ENCODE measurements at places on chromosomes 5 and 9.

DNA sequence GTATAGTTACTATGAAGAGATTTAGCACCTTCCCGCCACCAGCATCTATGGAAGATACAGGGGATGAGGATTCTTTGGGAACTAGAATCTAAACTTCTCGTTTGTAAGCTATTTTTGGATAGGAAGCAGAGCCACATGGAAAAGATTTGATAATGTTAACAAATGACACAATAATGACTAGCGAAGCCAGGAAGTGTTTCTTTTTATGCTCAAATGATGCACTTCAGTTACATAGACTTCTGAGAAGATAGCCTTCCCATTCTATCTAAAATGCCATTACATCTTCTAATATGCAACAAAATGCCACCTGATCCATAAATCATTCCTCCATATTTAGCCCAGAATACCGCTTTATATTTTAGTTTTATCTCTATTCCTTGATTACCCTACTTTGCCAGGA, 17.0 kb upstream of the TNC start:
- DNase-seq = no peak

- no peak for DNase-seq
Observed at GRCh38 chr5:166338801-166339200, 1952.6 kb upstream of the WWC1 start.

DNA sequence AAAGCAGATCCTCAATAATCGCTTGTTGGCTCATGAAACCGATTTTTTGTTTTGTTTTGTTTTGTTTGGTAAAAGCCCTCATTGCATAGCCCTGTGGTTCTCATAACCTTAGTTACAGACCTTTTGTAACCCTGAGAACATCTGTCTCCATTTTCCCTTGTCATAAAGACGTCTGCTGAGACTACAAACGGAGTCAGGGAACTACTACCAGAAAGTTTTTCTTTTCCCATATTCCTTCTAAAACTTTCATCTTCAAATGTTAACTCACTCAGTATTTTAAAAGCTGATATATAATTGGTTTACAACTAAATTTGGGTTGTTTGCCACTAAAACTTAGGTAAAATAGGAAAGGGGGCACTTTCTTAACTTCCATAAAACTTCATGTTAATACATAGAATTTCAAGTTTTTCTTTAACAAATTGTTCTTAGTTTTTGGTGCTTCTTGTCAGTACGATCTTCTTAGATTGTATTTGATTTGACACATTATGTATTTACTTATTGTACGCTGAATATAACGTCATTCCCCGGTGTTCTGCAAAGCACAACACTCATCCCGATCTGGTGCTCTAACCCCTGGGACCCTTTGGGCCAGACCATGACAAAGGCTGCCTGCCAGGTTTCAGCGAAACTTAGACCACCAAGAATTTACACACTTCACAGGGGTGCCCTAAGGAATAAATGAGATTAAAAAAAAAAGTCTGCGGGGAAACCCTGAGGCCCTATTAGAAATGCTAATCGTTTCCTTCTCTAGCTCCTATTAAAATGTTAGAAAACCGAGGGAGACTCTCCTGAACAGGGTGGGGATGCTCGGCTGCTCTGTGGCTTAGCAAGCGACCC, 1.1 kb upstream of the ANP32B start:
- DNase-seq = no peak

DNA sequence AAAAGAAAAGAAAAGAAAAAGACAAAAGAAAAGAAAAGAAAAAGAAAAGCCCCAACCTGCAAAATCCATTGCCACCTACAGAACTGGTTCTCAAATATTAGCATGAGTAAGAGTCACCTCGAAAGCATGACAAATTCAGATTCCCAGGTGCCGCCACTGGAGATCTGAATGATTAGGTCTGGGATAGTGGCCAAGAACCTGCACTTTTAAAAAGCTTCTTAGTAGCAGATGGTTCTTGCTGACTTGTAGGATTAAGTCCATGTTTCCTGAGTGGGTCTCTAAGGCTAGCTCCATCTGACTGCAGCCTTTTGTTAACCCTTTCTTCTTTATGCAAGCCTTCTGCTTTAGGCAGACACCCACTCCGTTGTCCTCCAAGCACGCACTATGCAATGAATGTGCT, 178.5 kb upstream of the CDH18 start:
- DNase-seq = no peak

GRCh38 chr9:6450641-6451375, 37.8 kb downstream of the UHRF2 start:
- no peak for DNase-seq

GRCh38 chr5:58507715-58508114, 16.5 kb downstream of the GAPT start:
- DNase-seq = no peak

DNA sequence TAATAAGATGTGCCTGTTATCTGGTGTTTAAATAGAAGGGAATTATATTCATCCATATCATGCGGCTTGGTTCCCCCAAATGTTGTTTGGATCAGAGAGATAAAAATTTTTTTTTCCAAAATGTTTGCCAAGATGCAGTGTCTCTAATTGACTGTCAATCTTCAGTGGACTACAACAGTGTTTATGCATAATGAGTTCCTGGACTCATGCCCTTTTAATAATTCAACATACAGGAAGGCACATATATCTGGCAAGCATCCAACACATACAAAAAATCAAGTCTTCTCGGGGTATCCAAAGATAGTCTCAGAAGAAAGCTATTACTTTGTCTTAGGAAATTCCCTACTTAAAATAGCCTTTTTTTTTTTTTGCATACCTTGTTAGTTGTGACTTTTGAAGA, 1534.7 kb downstream of the EFNA5 start:
- DNase-seq = no peak

Data from fibroblast of skin of left biceps (primary cell).